ENCODE measurements at places on chromosomes 7 and 10. TPM values are rescaled to one million over a fixed set of nuclear protein-coding genes. Genes with fewer than 3 reads are reported as not detected.

The ZNF33B gene
- 34.0 TPM for total RNA-seq

DNA sequence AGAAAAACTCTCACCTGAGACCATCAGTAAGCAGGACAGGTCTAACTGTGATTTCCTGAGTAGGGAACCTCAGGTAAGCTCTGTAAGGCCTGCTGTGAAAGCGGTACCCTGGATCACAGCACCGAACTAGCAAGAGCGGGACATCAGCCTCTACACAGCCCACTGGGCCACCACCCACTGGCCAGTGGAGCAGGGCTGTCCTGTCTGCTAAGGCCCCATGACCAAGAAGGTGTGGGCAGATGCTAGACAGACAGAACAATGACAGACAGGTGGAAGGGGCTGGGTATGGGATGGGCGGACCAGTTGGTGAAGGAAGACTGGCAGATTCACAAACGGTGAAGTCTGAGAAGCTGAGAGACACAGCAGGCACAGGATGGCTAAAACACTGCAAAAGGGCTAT lies 79.4 kb upstream of the DDC start:
- DNase-seq, result no peak

The CCL24 gene
- total RNA-seq, result 1.2 TPM

The ITPRID1 gene
- total RNA-seq, result not detected

DNA sequence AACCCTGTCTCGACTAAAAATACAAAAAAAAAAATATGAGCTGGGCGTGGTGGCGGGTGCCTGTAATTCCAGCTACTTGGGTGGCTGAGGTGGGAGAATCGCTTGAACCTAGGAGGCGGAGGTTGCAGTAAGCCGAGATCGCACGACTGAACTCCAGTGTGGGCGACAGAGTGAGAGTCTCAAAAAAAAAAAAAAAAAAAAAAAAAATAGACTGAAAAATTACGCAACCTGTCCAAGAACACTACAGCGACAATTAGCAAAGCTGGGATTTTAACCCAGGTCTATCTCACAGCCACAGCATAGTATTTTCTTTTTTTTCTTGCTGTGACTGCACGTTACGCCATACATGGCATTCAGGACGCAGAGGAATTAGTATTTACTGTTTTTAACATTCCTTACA lies 1.1 kb upstream of the RABGEF1 start:
- no peak for DNase-seq

DNA sequence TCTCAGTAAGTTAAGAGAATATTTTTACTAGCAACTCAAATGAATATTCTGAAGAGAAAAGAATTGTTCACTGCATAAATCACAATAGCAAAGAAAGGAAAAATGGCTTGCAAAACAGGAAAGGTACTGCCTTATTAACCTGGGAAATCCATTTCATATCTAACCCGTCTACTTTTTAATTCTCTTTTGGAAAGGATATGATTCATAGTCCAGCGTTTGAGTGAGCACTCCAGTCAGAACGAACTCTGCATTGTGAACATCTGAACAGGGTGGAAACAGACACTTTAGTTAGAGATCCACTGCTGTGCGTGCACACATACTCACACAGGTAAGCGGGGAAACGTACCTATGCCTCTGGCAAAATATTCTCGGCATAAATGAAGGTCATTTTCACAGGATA lies 56.8 kb downstream of the PAXIP1 start:
- DNase-seq, result no peak

GRCh38 chr7:39883812-39884390 lies 66.2 kb upstream of the CDK13 start:
- DNase-seq, result no peak

- no peak for DNase-seq
Observed at GRCh38 chr7:140229101-140229525, 52.3 kb upstream of the KDM7A start.

Measured in activated B cell treated with CpG ODN at 0.5 μM for 24 hours (primary cell).